ENCODE measurements at places on chromosomes 1 and 21.

DNA sequence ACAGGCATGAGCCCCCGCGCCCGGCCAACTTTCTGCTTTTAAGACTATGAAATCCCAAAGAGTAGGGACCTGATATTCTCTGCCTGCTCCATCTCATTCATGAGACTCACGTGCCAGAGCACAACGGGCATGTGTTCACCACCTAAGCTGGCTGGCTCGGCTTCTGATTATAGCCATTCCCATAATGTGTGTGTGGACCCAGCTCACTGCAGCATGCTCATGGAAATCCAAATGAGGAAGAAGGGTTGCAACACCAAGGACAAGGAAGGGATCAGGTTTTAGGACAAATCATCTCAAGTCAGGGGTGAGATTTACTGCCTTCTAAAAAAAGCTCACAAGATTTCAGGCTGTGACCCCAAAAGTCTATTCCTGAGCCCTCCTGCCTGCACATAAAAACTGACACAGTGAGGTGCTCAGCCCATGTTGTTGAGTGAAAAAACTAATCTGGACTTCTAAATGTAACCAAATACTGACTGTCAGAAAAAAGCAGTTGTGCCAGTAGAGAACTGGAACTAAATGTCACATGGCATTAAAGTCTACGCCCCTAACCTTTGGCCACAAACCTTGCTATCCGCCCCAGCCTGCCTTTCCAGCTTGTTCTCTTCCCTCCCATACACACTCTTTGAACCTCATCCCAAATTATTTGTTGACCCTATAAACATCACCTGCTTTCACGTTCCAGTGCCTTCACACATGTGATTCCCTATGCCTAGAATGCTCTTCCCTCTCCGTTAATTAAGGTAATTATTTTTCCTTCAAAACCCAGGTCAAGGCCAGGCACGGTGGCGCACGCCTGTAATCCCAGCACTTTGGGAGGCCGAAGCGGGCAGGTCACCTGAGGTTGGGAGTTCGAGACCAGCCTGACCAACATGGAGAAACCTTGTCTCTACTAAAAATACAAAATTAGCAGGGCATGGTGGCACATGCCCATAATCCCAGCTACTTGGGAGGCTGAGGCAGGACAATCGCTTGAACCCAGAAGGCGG is 9.1 kb upstream of the COA7 start:
- DNase-seq, result no peak

GRCh38 chr1:156200044-156200443 is 6.1 kb downstream of the SLC25A44 start:
- DNase-seq, result no peak

GRCh38 chr1:170192546-170192945 is 46.8 kb downstream of the NTMT2 start:
- DNase-seq, result no peak

GRCh38 chr1:6235296-6235677 is 477 bp downstream of the ICMT start:
- no peak for DNase-seq

- DNase-seq, result peak; percentile 43
Observed at GRCh38 chr1:3773572-3774275, 1.2 kb downstream of the SMIM1 start.

DNA sequence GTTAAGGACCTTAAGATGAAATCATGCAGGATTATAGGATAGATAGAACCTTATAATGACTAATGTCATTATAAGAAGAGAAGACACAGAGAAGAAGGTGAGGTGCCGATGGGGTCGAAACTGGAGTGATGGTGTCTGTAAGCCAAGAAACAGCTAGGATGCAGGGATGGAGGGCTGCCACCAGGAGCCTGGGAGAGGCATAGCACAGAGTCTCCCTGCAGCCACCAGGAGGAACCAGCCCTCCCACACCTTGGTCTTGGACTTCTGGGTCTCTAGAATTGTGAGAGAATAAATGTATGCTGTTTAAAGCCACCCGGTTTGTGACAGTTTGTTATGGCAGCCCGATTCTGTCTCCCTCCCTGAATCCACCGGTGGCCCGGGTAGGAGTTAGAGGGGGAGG is 337.2 kb upstream of the AJAP1 start:
- no peak for DNase-seq

DNA sequence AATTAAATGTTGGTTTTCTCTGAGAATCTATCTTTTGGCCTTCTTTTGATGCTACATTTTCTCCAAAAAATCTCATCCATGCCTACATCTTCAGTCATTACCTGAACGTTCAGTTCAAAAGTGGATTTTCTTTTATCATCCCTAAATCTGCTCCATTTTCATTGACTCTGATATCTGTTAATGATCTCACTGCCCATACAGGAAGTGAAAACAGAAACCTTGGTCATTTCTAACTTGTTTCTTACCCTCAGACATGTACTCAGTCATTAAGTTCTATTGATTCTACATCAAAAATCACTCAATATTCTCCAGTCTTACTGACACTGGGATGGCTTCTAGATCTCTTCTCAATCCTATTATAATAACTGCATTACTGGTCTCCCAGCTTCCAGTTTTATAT is 22.7 kb downstream of the PRKACB start:
- no peak for DNase-seq
